ENCODE measurements at places on chromosomes 2 and 18.

- no peak for DNase-seq
These were observed 20.8 kb downstream of the RALBP1 start for GRCh38 chr18:9495916-9496705.

DNA sequence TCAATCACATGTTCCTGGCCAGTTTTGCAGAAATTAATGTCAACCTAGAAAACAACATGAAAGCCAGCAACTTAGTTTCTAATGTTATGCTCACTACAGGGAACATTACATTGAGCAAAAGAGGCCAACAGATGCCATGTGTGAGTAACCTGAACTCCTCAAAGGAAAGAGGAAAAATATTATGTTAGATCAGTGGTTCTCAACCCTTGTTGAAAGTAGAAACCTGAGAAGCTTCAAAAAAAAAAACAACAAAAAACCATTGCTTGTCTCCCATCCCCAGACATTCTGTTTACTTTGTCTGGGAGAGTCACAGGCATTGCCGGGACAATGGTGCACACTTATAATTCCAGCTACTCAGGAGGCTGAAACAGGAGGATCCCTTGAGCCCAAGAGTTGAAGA is 57.7 kb downstream of the METTL4 start:
- DNase-seq, result no peak

- DNase-seq, result no peak
These were observed 60.5 kb upstream of the B3GNT7 start for GRCh38 chr2:231334981-231335380.

DNA sequence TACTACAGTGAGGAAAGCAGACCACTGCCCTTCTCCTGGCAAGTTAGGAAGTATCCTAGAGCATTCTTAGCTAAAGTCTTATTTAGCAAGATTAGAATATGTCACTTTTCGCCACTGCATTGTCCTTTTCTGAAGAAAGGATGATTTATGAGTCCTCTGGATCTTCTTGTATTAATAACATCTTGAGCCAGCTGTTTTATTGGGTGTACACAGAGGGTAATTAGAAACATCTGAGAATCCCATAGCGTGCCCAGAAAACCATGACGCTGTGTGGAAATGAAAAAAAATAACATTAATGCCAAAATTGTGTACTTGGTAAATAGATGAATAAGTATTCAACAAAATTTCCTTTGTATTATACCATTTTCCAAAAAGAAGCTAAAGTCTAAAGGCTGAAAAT is 198.7 kb downstream of the LTBP1 start:
- DNase-seq, result no peak

- DNase-seq, result peak; percentile 34
These were observed 739 bp downstream of the SIX2 start for GRCh38 chr2:45008296-45009129.

GRCh38 chr2:188506843-188507242 is 215.2 kb downstream of the GULP1 start:
- no peak for DNase-seq

DNA sequence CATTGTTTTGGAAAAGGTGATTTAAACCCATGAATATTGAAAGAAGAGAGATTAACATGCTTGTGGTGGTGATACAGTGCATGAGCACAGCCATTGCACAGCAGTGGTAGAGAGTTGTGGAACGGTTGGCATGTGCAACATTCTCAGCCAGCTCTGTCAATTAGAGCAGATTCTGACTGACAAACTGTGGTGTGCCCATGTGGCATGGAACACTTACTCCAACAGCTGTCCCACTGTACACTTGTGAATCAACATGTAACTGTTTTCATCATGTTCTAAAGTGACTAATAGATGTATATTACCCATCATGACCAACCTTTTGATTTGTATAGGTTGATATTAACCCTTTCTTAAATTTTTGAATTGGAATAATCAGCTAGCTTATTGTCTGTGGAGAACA is 55.6 kb downstream of the PKP4 start:
- DNase-seq, result no peak

- DNase-seq, result no peak
These were observed 288.6 kb upstream of the HDAC4 start for GRCh38 chr2:239689410-239689809.

- DNase-seq, result peak; percentile 34
These were observed 211.7 kb downstream of the NDUFA10 start for GRCh38 chr2:239813261-239814115.

- no peak for DNase-seq
These were observed 27.8 kb upstream of the TBR1 start for GRCh38 chr2:161388146-161388779.

- no peak for DNase-seq
These were observed 54.7 kb downstream of the UXS1 start for GRCh38 chr2:106139238-106139935.

GRCh38 chr2:45860136-45861121 is 209.0 kb downstream of the PRKCE start:
- DNase-seq, result no peak

- DNase-seq, result no peak
These were observed 1267.0 kb upstream of the CHAC2 start for GRCh38 chr2:52500561-52500960.

GRCh38 chr2:12921321-12921720 is 204.6 kb downstream of the TRIB2 start:
- no peak for DNase-seq

- DNase-seq, result no peak
These were observed 62.7 kb downstream of the SP110 start for GRCh38 chr2:230156782-230157699.

GRCh38 chr2:85303780-85304531 is 23.8 kb downstream of the TGOLN2 start:
- DNase-seq, result no peak

DNA sequence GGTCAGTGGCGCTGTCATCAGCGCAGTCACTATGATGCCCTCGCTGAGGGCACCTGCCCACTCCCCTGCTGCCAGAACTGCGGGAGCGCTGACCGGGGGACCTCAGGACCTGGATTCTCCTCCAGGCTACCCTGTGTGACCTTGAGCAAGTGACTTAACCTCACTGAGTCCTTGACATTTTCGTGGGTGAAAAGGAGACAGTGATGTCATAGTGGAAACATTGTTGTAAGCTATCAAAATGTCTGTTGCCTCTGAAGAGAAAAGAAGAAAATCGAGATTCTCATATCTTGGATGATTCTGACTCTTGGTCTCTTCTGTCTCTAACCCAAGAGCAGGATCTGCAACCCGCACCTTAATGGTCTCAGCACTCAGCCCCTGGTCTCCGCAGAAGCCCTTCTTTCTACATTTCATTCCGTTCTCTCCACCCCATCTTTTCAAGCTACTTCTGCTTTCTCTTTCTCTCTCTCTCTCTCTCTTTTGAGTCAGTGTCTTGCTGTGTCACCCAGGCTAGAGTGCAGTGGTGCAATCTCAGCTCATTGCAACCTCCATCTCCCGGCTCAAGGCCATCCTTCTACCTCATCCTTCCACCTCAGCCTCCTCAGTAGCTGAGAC is 978 bp upstream of the TUBA4A start:
- peak; percentile 77 for DNase-seq

- no peak for DNase-seq
These were observed 1.7 kb upstream of the GMPPA start for GRCh38 chr2:219496825-219497494.

GRCh38 chr2:127576433-127577207 is 41.1 kb downstream of the MYO7B start:
- DNase-seq, result no peak

GRCh38 chr2:204064119-204064518 is 127.6 kb downstream of the ICOS start:
- DNase-seq, result no peak

- no peak for DNase-seq
These were observed 110.9 kb upstream of the EPC2 start for GRCh38 chr2:148533685-148534084.

GRCh38 chr18:55322178-55322735 is 265.7 kb downstream of the TCF4 start:
- DNase-seq, result peak; percentile 71

GRCh38 chr2:127428815-127429109 is 10.5 kb downstream of the PROC start:
- DNase-seq, result no peak

DNA sequence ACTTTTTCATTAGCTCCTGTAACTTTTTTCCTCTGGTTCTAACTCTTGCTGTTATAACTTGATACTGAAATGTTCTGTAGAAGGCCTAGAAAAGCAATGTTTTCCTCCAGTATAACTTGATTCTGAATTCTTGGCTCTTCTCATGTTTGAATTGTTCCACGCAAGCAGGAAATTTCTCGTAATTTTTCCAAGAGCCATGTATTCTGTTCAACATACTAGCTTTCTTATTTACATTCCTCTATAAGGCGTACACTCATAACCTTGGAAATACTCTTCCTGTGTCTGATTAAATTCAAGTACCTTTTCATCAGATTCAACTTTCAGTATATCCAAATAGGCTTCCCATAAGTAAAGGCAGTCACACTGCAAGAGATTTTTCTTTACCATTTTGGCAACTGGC is 109.1 kb downstream of the SMAD2 start:
- DNase-seq, result no peak

DNA sequence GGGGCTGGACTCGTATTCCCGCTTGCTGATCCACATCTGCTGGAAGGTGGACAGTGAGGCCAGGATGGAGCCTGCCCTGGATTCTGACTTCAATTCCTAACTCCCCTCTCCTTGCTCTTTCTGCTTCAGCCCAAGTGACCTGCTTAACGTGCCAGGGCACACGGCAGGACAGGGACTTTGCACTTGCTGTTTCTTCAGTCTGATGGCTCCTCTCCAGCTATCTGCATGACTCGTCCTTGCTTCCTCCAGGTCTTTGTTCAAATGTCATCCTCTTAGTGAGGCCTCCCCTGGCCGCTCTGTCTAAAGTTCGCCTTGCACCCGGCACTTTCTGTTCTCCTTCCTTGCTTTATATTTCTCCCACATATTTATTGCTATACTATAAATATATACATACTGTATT is 357.6 kb downstream of the MTX2 start:
- DNase-seq, result no peak

DNA sequence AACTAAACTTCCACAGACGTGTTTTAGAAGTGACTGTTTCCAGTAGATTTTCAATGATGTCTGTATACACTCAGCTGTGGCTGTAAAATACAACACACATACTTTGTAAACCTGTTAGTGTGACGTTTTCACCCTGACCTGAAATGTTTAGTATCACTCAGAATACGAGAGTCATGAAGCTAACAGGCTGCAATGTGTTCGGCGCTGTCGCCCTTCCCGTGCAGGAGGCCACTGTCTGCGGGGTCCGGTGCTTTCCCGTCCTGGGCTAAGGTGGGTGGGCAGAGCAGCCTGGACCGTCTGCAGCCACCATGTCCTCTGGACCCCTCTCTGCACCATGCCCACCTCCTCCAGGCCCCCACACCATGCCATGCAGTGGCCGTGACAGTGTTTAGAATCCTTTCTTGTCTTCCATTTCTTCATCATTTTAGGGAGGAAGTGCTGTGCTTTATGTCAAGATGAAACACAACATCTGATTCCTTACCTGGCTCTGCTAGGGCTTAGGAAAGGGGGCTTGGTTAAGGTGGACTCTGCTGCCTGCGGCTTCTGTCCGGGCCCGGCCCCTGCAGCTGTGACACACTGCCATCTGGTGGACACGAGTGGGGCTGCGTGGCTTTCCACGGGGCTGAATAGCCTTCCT is 53.8 kb upstream of the RBM44 start:
- peak; percentile 73 for DNase-seq

GRCh38 chr18:25100418-25100817 is 251.5 kb downstream of the ZNF521 start:
- no peak for DNase-seq

GRCh38 chr2:163610817-163611556 is 124.8 kb downstream of the FIGN start:
- DNase-seq, result no peak

- peak; percentile 13 for DNase-seq
These were observed 103.0 kb downstream of the USP40 start for GRCh38 chr2:233463586-233463985.

GRCh38 chr2:98324181-98324580 is 22.1 kb upstream of the CNGA3 start:
- DNase-seq, result no peak

GRCh38 chr2:239905884-239906654 is 119.1 kb downstream of the NDUFA10 start:
- DNase-seq, result no peak

GRCh38 chr2:216596980-216597509 is 36.2 kb upstream of the IGFBP2 start:
- DNase-seq, result no peak

GRCh38 chr2:38013158-38013752 is 62.7 kb downstream of the CYP1B1 start:
- no peak for DNase-seq

GRCh38 chr2:199716807-199717586 is 134.0 kb downstream of the FTCDNL1 start:
- no peak for DNase-seq

GRCh38 chr2:381941-382727 is 94.2 kb upstream of the ALKAL2 start:
- no peak for DNase-seq
